ENCODE measurements at places on chromosomes 16 and 17. TPM values are rescaled to one million over a fixed set of nuclear protein-coding genes. Genes with fewer than 3 reads are reported as not detected.

KIF1C gene
- total RNA-seq: 102 TPM

SOX15 gene
- 4.0 TPM for total RNA-seq

TRPV3 gene
- 3.4 TPM for total RNA-seq

GLIS2 gene
- 13.1 TPM for total RNA-seq

CYTH1 gene
- 18.8 TPM for total RNA-seq

LIMD2 gene
- 65.1 TPM for total RNA-seq

WNK4 gene
- 4.2 TPM for total RNA-seq

CHST4 gene
- 0.33 TPM for total RNA-seq

WWP2 gene
- total RNA-seq: 37.2 TPM

DNA sequence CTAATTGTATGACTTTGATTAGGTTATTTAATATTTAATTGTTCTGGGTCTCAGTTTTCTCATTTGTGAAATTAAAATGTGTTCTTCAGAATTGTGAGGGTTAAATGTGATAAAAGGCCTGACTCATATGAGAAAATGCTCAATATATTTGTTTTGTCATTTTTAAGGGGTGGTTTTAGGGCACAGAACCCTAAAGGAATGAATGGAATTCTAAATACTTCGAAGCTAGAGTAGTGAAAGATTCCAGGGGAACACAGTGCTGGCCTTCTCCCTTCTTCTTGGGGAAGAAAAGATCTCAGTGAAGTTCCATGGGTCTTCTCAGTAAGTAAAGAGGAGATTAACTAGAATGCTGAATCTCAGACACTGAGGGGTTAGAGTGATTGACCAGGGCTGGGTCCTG is 3.9 kb upstream of the SMPD3 start:
- DNase-seq: no peak

GRCh38 chr16:28110074-28110473 is 46.6 kb upstream of the GSG1L start:
- DNase-seq: no peak

- no peak for DNase-seq
These were observed 11.4 kb downstream of the CNEP1R1 start for GRCh38 chr16:50036426-50036825.

DNA sequence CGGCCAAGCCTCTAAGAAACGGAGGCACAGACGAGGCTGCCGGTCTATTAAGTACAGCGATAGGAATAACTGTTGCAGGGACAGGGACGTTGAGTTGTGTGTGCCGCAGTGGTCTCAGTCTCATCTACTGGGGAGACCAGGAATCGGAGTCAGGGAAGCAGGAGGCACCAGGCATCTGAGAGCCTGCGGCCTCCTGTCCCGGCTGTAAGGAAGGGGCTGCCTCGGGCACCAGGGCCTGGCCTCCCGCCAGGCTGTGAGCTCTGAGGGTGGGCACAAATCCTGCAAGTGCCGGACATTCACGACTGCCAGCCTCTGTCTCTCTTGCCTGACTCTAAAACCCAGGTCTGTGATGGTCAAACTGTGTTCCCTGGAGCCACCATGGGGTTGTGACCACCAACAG is 76.0 kb downstream of the ARHGAP23 start:
- DNase-seq: no peak

DNA sequence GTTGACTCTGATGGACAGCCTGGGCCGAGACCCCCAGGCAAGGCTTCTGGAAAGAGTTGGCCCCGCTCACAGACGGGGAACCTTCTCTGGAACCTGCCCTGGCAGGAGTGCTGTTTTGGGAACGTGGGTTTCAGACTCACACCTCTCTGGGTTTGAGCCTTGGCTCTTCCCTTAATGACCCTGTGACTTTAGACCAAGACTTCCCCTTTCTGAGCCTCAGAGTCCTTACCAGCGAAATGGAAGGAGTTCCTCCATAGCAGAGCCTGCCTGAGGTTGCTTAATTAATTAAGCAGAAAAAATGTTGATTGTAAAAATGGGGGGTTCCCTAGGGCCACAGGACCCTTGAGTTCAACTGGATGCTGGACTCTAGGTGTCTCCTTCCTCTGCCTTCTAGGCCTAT is 408.2 kb downstream of the SEC14L1 start:
- DNase-seq: no peak

- no peak for DNase-seq
These were observed 68.9 kb downstream of the NACA2 start for GRCh38 chr17:61522088-61522487.

DNA sequence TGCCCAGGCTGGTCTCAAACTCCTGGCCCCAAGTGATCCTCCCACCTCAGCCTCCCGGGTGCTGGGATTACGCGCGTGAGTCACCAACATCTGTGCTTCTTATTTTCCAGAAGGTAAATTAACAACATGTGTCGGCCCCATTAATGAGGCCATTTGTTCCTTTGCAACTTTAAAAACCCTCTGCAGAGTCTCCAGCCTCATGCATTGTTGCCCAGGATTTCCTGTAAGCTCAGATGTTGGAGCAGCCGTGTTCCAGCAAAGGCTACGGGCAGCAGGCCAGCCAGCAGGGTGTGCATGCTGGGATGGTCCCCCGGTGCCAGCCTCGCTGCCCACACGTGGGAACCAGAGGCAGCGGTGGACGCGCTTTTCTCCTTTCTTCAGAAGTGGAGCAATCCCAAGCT is 19.1 kb upstream of the HEXD start:
- no peak for DNase-seq

- DNase-seq: no peak
These were observed 68.2 kb downstream of the RNF213 start for GRCh38 chr17:80328634-80329380.

GRCh38 chr17:7745748-7746470 is 28.4 kb downstream of the DNAH2 start:
- no peak for DNase-seq

GRCh38 chr16:31085873-31086628 is 2.7 kb downstream of the PRSS53 start:
- DNase-seq: no peak

GRCh38 chr17:72219824-72220493 is 99.1 kb downstream of the SOX9 start:
- no peak for DNase-seq

DNA sequence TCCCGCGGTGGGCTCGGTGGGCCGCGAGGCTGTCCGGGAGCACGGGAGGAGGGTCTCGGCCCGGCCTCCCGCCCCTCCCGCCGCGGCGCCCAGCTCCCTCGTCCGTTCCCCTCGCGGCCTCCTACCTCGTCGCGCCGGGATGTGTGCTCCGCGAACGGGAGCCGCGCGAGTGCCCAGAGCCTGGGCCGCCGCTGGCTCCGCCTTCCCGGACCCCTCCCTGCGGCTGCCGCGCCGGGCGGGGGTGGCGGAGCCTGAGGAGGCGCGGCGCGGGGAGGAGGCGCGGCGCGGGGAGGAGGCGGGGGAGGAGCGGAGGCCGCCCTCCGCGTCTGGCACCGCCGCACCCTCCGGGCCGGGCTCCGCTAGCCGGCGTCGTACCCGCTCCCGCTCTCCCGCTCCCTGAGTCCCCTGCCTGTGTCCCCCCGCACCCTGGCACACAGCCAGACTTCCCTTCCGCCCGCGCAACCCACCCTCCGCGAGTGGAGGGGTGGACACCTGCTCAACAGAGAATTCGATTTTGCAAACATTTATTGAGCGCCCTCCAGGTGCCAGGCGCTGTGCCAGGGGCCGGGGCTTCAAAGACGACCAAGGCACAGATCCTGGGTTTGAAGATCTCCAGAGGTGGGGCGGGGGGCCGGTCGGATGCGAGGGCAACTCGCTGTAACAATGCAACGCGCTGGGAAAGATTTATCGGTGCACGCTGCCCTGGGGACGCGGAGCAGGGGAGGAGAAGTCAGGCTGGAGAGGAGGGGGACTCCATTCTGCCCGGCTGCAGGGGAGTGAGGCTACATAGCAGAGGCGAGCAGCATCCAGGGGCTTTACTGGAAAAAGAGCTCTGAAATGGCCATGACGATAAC is at the start of gene MPP3:
TSS of gene MPP3 (minus strand) at position 171 of the 854 bp plus-strand sequence. CDS start 1,240 bp downstream, outside the sequence.
- DNase-seq: no peak

- no peak for DNase-seq
These were observed 81.3 kb downstream of the SSH2 start for GRCh38 chr17:29848737-29849136.

DNA sequence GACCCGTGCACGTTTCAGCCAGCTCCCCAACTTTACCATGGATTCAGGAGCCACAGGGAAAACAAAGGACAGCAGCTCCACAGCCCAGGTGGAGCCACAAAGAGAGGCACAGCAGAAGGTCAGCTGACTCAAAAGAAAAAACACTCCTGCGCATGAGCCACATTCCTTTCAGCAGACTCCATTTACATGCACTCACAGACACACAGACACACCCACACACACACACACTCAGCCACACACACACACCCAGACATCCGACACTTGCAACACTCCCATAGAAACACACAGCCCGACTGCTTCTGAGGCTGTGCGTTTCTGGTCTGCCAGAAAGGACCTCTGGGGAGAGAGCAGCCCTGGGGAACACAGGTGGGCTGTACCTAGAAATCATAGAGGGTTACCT is 2335.5 kb downstream of the TP53TG3F start:
- DNase-seq: no peak

DNA sequence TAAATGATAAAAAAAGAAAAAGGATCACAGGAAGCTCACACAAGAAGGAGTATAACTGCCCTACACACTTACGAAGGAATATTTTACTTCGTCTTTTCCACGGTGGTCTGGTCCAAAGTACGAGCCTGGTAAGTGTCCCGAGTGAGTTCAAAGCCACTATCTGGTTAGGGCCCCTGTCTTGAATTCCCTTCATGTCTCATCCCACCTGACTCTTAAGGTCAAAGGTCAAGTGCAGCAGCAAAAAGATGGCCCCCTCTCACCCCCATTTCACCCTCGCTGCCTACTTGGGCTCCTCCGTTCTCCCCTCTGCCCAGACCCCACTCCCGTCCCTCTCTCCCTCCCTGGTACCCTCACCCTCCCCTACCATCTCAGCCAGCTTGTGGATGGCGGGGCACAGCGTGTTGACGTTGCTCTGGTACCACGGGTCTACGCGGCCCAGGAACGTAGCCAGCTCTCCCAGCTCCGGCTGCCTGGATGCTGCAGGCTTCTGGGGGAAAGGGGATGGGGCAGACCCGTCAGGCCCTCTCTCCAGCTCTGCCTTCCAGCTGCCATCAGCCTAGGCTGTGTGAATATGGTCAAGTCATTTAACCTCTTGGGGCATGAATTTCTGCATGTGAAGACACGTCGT is 27.8 kb upstream of the MFSD6L start:
- peak; percentile 45 for DNase-seq

GRCh38 chr16:700684-701584 is 4.7 kb downstream of the FBXL16 start:
- DNase-seq: no peak

DNA sequence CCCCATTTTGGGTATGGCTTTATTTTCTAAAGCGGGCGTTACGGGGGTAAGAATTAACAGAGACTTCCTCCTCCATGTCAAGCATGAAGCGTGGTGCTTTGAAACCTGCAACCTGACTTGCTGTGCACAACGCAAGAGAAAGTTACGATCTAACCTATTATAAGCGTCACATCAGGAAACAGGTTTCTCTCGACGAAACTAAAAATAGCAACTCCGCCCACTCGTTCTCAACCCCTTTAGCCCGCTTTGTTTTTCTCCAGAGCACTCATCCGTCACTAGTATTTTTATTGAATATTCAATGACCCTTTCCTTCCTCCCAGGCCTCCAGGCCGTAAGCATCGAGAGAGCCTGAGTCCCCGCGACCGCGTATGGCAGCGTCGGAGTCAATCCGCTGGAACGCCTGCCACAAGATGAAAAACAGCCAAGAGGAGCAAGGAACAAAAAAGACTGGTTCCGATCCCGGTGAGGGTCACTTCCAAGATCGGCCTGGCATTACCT is 555 bp downstream of the NUP88 start:
- DNase-seq: no peak

DNA sequence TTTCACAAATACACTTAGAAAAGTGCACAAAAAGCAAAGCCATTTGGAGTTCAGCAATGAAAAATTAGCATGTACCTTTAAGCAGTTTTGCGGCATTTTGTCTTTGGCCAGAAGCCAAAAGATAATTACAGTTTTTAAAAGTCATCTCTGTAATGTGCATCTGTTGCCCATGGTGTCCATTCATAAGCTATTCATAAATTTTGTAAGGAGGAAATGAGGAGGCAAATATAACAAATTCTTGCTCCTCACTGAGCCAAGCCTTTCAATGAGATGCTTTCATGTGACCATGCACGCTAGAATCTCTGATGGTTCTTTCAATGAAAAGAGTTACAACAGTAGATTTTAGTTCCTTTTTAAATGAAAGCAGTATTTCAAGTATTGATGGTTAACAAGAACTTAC is 247.1 kb upstream of the MON1B start:
- no peak for DNase-seq

GRCh38 chr17:83025636-83026280 is 53.7 kb upstream of the METRNL start:
- no peak for DNase-seq

DNA sequence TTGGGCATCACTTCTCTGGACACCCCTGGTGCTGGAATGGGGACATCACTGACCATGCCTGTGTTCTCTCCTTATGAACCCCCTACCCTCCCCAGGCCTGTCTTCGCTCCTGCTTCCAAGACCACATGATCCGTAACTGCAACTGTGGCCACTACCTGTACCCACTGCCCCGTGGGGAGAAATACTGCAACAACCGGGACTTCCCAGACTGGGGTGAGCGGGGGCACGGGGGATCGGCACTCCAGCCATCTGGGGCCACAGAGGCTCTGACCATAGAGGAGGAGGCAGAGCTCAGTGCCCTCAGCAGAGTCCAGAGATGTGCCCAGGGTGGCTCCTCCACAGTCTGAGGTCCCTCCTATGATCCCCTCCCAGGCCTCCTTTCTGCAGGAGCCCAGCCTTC is 73.5 kb downstream of the SCNN1B start:
- DNase-seq: no peak

GRCh38 chr17:1480747-1481465 is 11.6 kb downstream of the MYO1C start:
- no peak for DNase-seq

GRCh38 chr17:76368545-76368944 is 14.8 kb upstream of the PRPSAP1 start:
- DNase-seq: no peak

DNA sequence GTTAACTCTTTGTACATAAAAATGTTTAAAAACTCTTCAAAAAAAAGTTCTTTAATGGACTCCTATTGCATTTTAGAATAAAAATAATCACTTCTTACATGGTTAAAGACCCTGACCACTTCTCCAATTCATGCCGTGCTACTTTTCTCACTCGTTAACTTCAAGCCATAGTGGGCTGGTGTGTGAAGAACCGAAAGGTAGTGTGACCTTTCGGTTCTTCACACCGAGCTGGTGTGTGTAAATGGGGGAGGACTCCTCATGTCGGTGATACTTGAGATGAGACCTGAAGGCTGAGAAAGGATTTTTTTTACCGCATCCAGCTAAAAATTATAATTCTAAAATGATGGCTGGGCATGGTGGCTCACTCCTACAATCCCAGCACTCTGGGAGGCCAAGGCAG is 22.1 kb downstream of the RFFL start:
- no peak for DNase-seq
